ENCODE measurements at places on chromosomes 1 and 21. TPM values are rescaled to one million over a fixed set of nuclear protein-coding genes. Genes with fewer than 3 reads are reported as not detected.
A peak's percentile ranks its signal among the peaks of the same experiment; 100 is the strongest.

- no peak overlapping the region for H3K27ac ChIP-seq
- no peaks in the 10 kb centered on the region for H3K27me3 ChIP-seq
- no peaks in the 10 kb centered on the region for H3K36me3 ChIP-seq
- DNase-seq: no peak
Measured at GRCh38 chr1:173356191-173356762, 120.9 kb upstream of the PRDX6 start.

- H3K4me3 ChIP-seq: no peak overlapping the region
- H3K36me3 ChIP-seq: no peaks in the 10 kb centered on the region
- H3K27me3 ChIP-seq: no peaks in the 10 kb centered on the region
- DNase-seq: no peak
Measured at GRCh38 chr1:102861247-102861646, 247.1 kb downstream of the COL11A1 start.

- no peak overlapping the region for H3K4me3 ChIP-seq
- H3K36me3 ChIP-seq: no peaks in the 10 kb centered on the region
Measured at GRCh38 chr1:64061430-64062104, 141.9 kb upstream of the UBE2U start.

DNA sequence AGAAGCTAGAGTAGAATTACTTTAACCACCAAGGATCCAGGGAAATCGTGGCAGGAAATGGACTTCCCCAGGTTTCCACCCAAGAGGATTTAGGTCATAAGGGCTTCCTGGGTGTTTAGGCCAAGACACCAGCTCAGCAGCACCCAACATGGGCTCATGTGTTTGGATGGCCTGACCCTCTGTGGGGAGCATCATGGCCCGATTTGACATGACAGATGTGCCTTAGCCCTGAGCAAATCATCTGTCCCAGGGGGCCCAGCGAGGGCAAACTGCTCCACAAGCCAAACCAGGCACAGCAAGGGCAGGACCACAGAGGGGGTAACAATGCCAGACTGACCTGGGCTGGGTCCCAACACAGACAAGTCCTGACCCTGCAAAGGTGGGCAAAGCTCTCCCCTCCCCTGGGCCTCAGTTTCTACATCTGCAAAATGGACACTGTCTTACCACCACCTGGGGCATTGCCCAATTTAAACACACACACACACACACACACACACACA lies 232.8 kb downstream of the MATN1 start:
- H3K4me1 ChIP-seq: no peaks in the 10 kb centered on the region
- no peak overlapping the region for H3K4me3 ChIP-seq
- H3K27me3 ChIP-seq: no peaks in the 10 kb centered on the region
- H3K36me3 ChIP-seq: no peaks in the 10 kb centered on the region
- no peak overlapping the region for H3K27ac ChIP-seq
- DNase-seq: no peak

DNA sequence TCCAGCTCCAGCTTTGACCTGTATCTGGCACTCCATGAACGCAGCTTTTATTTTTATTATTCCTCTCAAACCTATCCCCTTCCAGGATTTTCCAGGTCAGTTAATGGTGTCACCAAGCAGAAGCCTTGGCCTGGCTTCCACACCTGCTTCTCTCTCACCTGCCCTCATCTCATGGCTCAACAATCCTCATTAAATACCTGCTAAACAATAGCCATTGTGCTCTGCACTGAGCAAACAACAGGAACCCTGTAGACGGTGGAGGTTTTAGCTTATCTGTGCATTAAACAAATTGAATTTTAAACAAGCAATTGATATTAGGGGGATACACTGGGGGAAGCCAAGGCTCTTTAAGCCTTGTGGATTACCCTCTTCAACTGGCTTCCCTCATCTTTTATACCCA lies 15.3 kb downstream of the PYCR2 start:
- no peak overlapping the region for H3K4me3 ChIP-seq
- no peaks in the 10 kb centered on the region for H3K36me3 ChIP-seq
- H3K27ac ChIP-seq: no peak overlapping the region
- H3K4me1 ChIP-seq: peaks cover 4% of the 10 kb centered on the region

DNA sequence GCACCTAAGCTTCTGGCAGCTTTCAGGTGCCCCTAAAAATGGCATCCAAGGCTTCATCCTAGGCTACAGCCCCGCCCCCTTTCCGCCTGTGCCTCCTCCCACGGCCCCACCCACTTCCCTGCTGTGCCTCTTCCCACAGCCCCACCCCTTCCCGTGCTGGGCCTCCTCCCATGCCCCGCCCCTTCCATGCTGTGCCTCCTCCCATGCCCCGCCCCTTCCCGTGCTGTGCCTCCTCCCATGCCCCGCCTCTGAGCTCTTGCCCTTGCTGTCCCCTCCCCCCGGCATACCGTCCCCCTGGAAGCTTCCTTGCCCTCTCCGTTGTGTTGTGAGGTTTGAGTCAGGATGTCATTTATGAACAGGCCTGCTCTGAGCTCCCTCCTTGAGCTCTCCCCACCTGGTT lies 228.5 kb upstream of the AJAP1 start:
- no peaks in the 10 kb centered on the region for H3K27me3 ChIP-seq
- no peak for DNase-seq
- H3K4me1 ChIP-seq: no peaks in the 10 kb centered on the region
- H3K4me3 ChIP-seq: no peak overlapping the region
- no peaks in the 10 kb centered on the region for H3K36me3 ChIP-seq

GRCh38 chr1:116855773-116856201 lies 53.9 kb upstream of the PTGFRN start:
- peaks cover 18% of the 10 kb centered on the region for H3K4me1 ChIP-seq
- H3K27me3 ChIP-seq: no peaks in the 10 kb centered on the region
- DNase-seq: no peak
- H3K4me3 ChIP-seq: no peak overlapping the region
- H3K27ac ChIP-seq: no peak overlapping the region
- H3K36me3 ChIP-seq: no peaks in the 10 kb centered on the region

DNA sequence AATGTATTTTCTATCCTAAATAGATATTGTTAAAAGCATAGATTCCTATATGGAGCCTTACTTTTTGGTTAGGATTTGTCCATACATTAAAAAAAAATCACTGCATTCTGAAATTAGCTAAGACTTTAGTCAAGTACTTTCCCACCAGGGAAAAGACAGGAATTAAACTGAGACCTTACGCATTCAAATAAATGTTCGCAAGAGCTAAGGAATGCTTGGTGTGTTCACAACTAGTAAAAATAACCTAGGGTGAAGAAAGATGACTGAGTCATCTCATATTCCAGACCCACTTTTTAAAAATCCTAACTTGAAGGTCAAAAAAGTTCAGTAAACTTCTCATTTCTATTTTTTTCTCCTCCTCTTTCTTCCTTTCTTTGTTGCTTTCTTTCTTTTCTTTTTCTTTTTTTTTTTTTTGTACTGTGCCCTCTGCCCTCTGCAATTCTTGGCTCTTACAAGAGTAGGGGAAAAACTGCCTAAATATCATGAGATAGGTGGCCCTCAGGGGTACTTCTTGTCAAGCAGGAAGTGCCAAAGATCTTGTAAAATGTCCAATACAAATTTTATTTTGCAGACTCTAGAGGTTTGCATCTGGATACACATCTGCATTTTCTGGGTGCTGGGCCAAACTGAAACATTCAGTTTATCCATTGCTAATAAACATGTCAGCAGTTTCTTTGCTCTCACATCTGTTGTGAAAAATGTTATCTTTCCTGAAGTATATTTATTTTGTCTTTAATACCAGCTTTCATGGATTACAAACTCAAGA lies 121.4 kb upstream of the GORAB start:
- H3K27ac ChIP-seq: no peak overlapping the region
- DNase-seq: no peak
- no peak overlapping the region for H3K4me3 ChIP-seq
- H3K27me3 ChIP-seq: no peaks in the 10 kb centered on the region
- H3K36me3 ChIP-seq: no peaks in the 10 kb centered on the region
- peaks cover 11% of the 10 kb centered on the region for H3K4me1 ChIP-seq

GRCh38 chr1:36857754-36858153 lies 176.6 kb downstream of the GRIK3 start:
- H3K4me3 ChIP-seq: no peak overlapping the region
- DNase-seq: no peak
- no peak overlapping the region for H3K27ac ChIP-seq
- H3K4me1 ChIP-seq: no peaks in the 10 kb centered on the region
- no peaks in the 10 kb centered on the region for H3K36me3 ChIP-seq
- H3K27me3 ChIP-seq: peaks cover 20% of the 10 kb centered on the region

GRCh38 chr1:151175041-151175741 lies 590 bp downstream of the TMOD4 start:
- no peak for DNase-seq
- no peaks in the 10 kb centered on the region for H3K4me1 ChIP-seq
- no peak overlapping the region for H3K27ac ChIP-seq
- peaks cover 73% of the 10 kb centered on the region for H3K36me3 ChIP-seq
- no peaks in the 10 kb centered on the region for H3K27me3 ChIP-seq

DNA sequence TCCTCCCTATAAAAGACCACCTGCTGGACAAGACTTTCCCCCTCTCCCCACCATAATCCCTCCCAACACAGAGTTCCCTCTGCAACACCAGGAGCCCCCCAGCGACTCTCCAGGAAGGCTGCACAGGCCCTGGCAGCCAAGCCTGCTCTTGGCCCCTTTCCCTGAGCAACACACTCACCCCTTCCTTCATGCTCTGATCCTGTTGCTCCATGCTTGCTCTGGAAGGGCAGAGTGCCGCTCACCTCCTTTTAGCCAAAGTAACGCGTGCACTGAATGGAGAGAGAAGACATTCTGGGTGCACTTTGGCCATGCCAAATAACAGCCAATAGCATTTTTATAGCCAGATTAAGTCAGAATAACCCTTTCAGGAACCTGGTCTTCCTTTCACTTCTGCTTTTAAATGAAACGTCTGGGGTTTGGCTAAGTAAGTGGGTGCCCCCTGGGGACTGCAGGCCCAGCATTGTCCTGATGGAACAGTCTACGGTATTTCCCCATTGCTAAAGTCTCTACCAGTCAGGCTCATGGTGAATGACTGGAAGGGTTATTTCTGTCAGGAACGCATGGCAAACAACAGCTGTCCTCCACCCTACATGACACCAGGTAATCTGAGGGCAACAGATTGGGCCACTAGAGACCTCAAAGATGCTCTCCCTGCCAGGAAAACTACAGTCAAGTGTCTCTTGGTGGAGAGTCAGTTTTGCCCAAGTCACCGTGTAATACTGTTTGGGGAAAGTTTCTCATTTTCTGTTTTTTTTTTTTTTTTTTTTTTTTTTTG lies at the start of gene SLC2A5:
TSS of gene SLC2A5 (minus strand) at position 310 of the 775 bp plus-strand sequence. CDS start at position 211, 99 bp downstream.
- H3K4me3 ChIP-seq: peak within 1 kb of the TSS; percentile 14
- H3K4me1 ChIP-seq: peaks cover 35% of the 10 kb centered on the region
- H3K27me3 ChIP-seq: no peaks in the 10 kb centered on the region
- H3K27ac ChIP-seq: peak within 1 kb of the TSS; percentile 19

DLGAP3 gene
- 0.18 TPM for total RNA-seq

PALMD gene
- total RNA-seq: 18.8 TPM

FAM151A gene
- not detected for total RNA-seq

RHD gene
- total RNA-seq: not detected

RSPO1 gene
- 4.3 TPM for total RNA-seq

B3GALT2 gene
- total RNA-seq: 3.8 TPM

WNT3A gene
- 6.0 TPM for total RNA-seq

POMGNT1 gene
- 59.3 TPM for total RNA-seq
